ENCODE measurements at places on chromosomes 16 and 17.
A peak's percentile ranks its signal among the peaks of the same experiment; 100 is the strongest.

GRCh38 chr17:79836510-79836971, 2.7 kb downstream of the CBX4 start:
- no peak for DNase-seq

- no peak for DNase-seq
Measured at GRCh38 chr16:81818568-81818896, 39.4 kb downstream of the PLCG2 start.

- DNase-seq, result no peak
Measured at GRCh38 chr16:68117884-68118283, 32.7 kb downstream of the NFATC3 start.

DNA sequence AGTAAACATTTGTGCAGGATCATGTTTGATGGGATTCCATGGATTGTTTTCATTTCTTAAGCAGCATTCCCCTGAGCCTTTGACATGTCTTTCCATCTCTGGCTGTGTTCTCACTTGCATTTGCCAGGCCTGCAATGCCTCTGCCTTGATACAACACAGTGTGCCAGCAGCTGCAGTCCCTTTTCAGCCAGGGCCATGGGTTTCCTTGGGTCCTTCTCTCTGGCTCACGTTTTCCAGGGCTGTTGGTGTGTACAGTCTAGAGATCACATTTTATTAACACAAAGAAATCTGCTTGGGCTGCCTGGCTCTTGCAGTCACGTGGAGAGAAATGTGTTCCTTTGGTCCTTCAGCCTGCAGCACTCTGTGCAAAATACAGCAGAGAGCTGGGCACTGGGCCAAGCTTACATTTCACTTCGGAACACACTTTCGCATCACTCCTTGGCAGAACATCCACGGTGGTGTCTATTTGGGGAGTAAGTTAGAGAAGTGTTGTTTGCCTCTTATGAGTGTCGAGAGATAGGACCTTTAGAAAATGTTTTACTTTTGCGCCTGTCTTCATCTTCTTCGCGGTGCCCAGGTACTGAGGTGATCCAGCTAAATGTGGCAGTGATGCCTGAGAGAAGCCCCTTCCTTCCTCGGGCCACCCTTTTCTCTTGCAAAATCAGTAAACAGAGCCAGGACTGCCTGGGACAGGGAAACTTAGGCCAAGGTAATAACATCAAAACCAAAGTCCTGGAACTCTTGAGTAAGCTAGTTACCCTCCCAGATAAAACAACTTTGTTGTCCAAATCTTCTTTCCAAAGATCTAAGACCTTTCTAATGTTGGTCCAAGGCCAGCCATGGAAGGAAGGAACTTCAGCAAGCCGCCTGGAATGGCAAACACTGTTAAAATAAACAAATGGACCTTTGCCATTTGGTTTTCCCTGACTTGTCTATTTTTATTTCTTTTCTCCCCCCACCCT, 20.9 kb downstream of the HLF start:
- DNase-seq, result peak; percentile 92

GRCh38 chr17:29331075-29331707, 37.2 kb upstream of the NUFIP2 start:
- no peak for DNase-seq

GRCh38 chr17:57309479-57309878, 53.2 kb downstream of the MSI2 start:
- DNase-seq, result no peak

GRCh38 chr16:51359141-51359955, 208.3 kb upstream of the SALL1 start:
- no peak for DNase-seq

- DNase-seq, result no peak
Measured at GRCh38 chr17:4247361-4247970, 16.3 kb downstream of the ANKFY1 start.

DNA sequence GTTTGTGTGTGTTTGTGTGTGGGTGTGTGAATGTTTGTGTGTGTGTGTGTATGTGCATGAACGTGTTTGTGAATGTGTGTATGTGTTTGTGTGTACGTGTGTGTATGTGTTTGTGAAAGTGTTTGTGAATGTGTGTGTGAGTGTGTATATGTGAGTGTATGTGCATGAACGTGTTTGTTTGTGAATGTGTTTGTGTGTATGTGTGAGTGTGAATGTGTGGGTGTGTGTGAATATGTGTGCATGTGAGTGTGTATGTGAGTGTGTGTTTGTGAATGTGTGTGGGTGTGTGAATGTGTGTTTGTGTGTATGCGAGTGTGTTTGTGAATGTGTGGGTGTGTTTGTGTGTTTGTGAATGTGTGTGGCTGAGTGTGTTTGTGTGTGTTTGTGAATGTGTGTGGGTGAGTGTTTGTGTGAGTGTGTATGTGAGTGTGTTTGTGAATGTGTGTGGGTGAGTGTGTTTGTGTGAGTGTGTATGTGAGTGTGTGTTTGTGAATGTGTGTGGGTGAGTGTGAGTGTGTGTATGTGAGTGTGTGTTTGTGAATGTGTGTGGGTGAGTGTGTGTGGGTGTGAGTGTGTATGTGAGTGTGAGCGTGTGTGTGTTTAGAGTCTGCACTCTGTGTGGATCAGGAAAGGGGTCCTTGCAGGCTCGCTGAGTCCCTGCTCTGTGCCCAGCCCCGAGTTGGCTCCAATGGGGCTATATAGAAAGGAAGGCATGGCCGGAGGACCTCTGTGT, 890 bp upstream of the CD300A start:
- DNase-seq, result no peak

DNA sequence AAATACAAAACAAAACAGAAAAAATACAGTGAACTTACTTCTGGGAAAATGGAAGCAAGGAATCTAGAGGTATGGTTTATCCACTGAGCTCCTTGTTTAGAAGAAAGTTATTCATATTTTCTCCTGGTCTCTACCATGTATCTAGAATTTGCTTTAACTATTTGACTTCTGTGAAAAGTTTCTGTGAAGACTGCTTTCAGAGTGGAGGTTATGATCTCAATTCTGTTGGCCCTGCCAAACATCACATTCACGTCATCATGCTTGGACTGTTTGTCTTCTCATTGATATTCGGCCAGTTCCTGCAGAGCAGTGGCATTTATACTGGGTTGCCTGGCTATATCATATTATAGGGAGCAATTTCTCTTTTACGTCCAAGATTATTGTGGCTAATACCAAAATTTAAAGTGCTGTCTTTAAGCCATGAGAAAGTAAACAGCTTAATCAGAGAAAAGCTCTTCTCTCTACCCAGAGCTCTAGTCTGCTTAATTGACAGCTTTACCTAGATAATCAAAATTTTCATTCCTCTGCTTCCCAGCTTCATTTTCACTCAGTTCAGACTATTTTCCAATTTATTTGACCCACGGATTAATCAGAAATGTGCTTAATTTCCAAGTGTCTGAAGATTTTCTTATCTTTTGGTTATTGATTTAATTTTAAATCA, at the start of gene ABCA8:
Gene ABCA8 (minus strand): TSS at position 212 of the 661 bp plus-strand sequence. CDS start 13,358 bp downstream, outside the sequence.
- no peak for DNase-seq

DNA sequence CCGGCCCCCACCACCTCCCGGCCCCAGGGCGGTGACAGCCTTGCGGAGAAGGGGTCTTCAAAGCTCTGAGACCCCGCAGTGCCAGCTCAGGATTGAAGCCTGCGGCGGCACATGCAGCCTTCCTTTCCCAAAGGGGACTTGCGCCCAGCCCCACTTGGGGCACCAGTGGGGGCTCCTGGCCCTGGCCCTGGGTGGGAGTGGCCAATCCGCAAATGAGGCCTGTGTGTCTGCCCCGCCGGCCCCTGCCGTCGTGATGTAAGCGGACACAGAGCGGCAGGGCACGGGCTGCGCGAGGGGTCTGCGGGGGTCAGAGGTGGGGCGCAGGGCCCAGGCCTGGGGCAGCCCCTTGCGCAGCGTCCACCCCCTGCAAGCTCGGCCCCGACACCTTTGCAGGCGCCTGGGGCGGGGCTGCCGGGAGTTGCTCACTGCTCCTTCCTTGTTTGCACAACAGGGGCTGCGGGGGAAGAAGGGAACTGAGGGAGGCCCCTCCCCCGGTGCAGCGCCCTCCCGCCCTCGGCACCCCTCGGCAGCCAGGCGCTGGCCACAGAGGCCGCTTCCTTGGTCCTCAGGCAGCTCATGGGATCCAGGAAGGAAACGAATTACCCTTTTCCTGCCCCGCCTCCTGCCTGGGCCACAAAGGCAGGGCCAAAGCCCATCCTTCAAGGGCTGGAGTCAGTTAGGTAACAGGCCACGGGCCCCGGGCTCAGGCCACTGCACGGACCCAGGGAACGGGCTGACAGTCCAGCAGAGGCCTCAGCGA, 2.9 kb downstream of the SLC16A3 start:
- DNase-seq, result peak; percentile 94

GRCh38 chr16:86396901-86397311, 113.4 kb upstream of the FOXF1 start:
- DNase-seq, result no peak

GRCh38 chr17:56697190-56697589, 103.7 kb downstream of the NOG start:
- no peak for DNase-seq

DNA sequence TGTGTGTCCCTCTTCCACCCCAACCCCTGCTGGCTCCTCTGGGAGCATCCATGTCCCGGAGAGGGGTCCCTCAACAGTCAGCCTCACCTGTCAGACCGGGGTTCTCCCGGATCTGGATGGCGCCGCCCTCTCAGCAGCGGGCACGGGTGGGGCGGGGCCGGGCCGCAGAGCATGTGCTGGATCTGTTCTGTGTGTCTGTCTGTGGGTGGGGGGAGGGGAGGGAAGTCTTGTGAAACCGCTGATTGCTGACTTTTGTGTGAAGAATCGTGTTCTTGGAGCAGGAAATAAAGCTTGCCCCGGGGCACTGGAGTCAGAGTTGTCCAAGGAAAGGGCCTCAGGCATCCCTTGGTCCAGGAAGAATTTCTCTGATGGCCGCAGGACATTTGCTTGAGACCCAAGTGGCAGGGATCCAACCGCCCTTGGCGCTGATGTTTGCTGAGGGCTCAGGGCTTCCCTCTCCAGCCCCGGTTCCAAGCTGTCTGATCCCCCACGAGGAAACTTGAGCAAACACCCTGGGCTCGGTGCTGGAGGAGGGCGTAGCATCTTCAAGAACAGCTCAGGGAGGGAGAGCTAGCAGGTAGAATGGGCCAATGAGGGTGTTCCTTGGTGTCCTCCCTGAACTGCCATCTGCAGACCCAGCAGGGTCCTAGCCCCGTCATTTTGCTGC, 4.5 kb downstream of the NXPH3 start:
- peak; percentile 55 for DNase-seq

DNA sequence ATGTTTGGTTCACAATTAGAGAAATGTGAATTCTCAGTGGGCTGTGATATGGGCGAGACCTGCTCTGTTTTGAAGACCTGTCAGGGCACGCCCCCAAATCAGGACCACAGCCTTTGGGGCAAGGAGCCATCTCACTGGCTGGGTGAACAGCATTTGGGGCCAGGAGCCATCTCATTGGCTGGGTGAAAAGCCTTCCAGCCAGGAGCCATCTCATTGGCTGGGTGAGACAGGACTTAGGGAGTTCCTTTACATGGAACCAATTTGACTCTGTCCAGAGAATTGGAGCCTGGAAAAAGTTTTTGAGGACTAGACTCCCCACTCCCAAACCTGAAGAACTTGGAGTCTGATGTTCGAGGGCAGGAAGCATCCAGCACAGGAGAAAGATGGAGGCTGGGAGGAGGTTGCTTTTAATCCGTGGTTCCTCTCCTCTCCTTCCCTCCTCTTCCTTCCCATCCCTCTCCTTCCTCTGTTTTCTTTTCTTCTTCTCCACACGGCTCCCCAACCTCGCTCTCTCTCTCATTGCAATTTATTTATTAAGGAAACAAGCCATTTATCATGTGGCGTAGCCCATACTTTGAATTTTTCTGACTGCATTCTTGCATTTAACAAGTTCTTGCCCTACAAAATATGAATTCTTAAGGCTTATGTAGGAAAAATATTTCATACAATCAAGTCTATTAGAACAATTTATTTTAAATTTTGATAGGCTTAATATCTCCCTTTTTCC, 19.7 kb downstream of the FOXL1 start:
- DNase-seq, result no peak

GRCh38 chr16:54136276-54136625, 150.3 kb downstream of the IRX3 start:
- no peak for DNase-seq

DNA sequence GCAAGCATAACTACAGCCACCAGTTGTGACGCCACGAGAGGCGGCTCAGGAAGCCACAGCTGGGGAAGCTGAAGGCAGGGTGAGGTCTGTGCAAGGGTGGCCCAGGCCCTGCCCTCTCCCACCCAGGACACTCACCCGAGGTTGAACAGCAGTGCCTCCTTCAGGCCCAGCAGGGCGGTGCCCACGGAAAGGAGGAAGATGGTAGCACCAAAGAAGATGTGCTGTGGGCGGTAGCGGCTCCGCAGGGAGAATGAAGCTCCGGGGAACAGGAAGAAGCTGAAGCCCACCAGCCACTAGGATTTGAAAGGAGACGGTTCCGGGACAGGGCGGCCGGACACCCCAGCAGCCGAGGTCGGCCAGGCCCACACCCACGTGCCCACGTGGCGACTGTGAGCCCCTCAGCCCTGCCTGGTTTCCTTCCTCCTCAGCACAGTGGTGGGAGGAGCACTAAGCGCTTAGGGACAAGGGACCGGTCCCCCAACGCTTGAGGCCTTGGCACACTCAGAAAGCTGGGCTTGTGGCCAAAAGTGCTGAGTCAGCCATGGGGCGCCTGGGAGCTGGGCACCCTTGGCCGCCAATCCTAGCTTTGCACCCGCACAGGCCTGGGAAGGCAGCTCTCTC, 11.0 kb downstream of the CYB561 start:
- no peak for DNase-seq

GRCh38 chr17:64174686-64175456, 44.9 kb upstream of the ERN1 start:
- DNase-seq, result no peak

DNA sequence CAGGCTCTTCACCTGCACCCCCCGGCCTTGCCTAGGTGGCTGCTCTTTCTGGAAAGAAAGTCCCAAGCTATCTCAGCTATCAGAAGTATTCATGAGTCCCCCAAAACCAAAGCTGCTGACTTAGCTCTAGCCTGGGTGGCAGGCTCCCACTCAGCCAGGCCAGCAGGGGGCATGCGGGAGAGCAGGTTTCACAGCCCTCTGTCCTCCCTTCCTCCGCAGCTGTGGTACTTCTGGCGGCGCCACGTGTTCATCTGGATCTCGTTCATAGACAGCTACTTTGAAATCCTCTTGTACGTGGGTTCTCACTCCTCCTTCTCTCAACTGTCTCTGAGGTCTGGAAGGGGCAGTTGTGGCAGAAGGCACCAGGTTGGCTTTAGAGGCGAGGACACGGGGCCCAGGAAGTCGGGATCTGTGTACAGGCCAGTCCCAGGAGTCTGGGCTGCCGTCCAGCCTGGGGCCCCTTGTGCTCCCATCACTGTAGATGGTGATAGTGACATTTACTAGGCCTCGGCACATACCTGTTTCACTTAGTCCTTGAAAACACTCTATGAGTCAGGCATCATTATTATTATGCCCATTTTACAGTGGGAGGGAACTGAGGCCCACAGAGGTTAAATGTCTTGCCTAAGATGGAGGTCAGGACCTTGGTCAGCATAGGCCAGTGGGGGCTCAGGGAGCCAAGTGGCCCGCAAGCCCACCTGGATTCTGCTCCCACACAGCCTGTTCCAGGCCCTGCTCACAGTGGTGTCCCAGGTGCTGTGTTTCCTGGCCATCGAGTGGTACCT, 12.9 kb downstream of the TRPV2 start:
- peak; percentile 79 for DNase-seq
